Naive B cell (primary cell): ENCODE measurements at places on chromosomes 6 and 20. TPM values are rescaled to one million over a fixed set of nuclear protein-coding genes. Genes with fewer than 3 reads are reported as not detected.

GRCh38 chr6:129329678-129330077 is 380.3 kb downstream of the ARHGAP18 start:
- no peak for DNase-seq
- H3K27me3 ChIP-seq = no peaks in the 10 kb centered on the region
- H3K36me3 ChIP-seq = no peaks in the 10 kb centered on the region
- H3K4me3 ChIP-seq = no peak overlapping the region
- no peak overlapping the region for H3K27ac ChIP-seq
- no peaks in the 10 kb centered on the region for H3K4me1 ChIP-seq

The RBPJL gene
- polyA plus RNA-seq = not detected

The RIN2 gene
- not detected for polyA plus RNA-seq

DNA sequence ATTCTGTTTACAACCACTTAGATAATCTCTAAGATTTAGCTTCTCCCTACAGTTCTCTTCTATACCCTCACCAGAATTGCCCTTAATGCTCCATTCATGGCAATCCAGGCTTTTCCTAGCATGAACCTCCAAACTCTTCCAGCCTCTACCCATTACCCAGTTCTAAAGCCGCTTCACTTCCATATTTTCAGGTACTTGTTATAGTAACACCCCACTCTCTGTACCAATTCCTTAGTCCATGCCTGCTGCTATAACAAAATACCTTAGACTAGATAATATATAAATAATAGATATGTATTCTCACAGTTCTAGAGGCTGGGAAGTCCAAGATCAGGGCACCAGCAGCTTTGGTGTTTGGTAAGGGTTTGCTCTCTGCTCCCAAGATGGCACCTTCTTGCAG is 16.5 kb upstream of the TRERF1 start:
- no peak for DNase-seq
- H3K4me3 ChIP-seq = no peak overlapping the region
- no peaks in the 10 kb centered on the region for H3K4me1 ChIP-seq
- peaks cover 36% of the 10 kb centered on the region for H3K27me3 ChIP-seq

GRCh38 chr6:4727671-4728435 is 48.4 kb upstream of the CDYL start:
- H3K27ac ChIP-seq = no peak overlapping the region
- peaks cover 7% of the 10 kb centered on the region for H3K4me1 ChIP-seq
- peaks cover 18% of the 10 kb centered on the region for H3K27me3 ChIP-seq
- DNase-seq = no peak
- no peak overlapping the region for H3K4me3 ChIP-seq

DNA sequence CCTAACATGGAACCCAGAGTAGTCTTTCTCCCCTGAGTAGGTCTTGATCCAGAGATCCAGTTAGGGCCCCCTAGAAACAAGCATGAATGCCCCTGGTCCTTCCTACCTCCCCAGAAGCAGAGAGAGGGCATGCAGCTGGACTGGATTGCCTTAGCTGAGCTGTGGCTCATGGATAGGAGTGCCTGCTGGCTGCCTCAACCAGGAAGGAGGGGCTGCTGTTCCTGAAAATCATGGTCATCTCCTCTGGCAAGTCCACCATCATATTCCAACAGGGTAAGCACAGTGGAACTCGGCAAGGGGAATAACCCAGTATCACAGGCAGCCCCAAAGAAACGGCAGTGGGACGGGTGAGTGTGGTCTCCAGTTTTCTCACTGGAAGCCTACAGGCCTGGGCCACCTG is 53.1 kb upstream of the ENTPD6 start:
- H3K4me3 ChIP-seq = no peak overlapping the region
- H3K27me3 ChIP-seq = peaks cover 51% of the 10 kb centered on the region
- no peak for DNase-seq
- no peaks in the 10 kb centered on the region for H3K36me3 ChIP-seq

The TGM3 gene
- polyA plus RNA-seq = not detected

The ULBP1 gene
- not detected for polyA plus RNA-seq

The HRH3 gene
- not detected for polyA plus RNA-seq

The KCNK5 gene
- polyA plus RNA-seq = not detected

The SLC12A5 gene
- polyA plus RNA-seq = not detected

GRCh38 chr6:157455731-157456523 is 74.9 kb downstream of the ZDHHC14 start:
- peak overlapping the region; percentile 69 for H3K27ac ChIP-seq
- DNase-seq = no peak
- no peak overlapping the region for H3K4me3 ChIP-seq
- peaks cover 27% of the 10 kb centered on the region for H3K4me1 ChIP-seq
- H3K27me3 ChIP-seq = no peaks in the 10 kb centered on the region

DNA sequence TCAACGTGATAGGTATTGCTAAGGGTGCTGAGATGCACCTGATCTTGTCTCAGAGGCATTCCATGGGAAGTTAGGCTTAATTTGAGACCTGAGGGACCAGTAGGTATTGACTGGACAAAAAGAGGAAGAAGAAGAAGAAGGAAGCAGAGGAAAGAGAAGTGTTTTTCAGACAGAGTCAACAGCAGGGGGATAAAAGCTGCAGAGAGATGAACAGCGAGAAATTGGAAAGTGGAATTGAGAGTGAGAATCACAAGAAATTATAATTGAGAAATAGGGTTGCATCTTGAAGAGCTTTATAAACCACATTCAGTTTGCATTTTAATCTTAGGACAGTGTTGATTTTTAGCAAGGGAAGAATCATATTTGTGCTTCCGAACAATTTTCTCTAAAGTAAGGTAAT is 254.0 kb downstream of the CD83 start:
- peak overlapping the region; percentile 50 for H3K4me3 ChIP-seq
- H3K27ac ChIP-seq = peak overlapping the region; percentile 25
- no peaks in the 10 kb centered on the region for H3K27me3 ChIP-seq
